Activated CD4-positive, alpha-beta T cell treated with anti-CD3 and anti-CD28 coated beads, Interleukin-2, Interleukin-6, amounts not matched to agents 100 ng/mL and 50 ng/mL, durations not matched to agents 16 hours and 8 hours (primary cell): ENCODE measurements at places on chromosomes 13 and 19.

DNA sequence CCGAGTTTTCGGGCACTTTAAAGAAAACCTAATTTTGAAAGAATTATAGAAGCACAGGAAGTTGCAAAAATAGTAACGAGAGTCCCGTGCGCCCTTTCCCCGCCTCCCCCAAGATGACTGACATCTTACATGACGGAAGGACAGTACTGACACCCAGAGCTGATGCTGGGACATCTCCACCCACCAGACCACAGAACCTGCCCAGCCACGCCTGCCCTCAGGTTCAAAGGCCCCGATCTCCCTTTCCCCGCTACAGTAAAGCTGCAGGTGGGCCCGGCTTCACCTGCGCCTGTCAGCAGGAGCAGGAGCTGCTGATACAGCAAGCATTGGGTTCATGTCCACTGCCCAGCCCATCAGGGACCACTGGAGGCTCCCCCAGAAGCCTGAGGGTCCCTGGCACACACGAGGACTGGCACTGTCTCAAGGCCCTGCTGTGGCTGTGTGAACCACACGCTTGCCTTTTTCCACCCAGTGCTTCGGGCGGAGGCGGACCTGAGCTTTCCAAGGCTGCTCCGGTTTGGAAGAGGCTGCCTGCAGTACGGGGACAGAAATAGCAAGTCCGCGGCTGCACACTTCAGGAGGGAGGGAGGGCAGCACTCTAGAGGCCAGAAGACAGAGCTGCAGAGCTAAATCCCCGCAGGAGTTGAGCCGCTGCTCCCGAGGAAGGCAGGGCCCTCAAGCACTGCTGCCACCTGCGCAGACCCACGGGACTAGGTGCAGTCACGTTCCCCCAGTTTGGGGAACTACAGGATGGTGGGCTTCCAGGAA, 8.7 kb downstream of the MAP2K2 start:
- DNase-seq: peak; percentile 71

DNA sequence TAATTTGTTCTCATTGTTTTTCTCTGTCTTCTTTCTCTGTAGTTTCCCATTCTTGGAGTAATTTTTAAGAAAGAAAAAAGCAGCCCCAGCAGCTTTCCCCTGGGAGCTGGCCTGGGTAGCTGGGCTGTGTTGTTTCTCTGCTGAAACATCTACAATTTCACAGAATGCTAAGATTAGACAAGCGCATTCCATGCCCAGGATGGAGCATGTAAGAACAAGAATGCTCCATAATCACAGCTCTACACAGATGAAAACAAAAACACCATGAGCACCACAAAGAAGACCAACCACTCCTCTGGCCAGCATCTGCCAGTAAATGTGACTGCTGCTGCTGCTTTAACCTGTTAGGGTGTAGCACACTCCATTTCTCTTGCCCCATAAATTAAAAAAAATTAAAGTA, 239.2 kb upstream of the SLITRK1 start:
- DNase-seq: no peak

DNA sequence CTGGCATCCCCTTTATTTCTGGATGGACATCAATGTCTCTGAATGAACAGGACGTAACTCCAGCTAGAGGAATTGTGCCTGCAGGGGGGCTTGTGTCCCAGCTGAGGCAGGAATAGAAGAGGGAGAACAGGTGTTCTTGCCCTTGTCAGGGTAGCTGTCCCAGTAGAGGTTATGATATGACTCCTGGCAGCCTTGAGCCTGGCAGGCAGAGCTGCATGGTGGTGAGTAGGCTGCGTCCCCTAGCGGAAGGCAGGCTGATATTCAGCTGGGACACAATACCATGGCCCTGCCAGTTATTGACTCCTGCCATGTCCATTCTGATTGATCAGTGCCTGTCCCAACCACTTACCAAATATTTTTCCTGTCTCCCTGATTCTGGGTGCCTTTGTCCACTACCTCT, 197.2 kb downstream of the RAP2A start:
- DNase-seq: peak; percentile 2

GRCh38 chr19:45376045-45376724, 5.8 kb upstream of the ERCC2 start:
- no peak for DNase-seq

DNA sequence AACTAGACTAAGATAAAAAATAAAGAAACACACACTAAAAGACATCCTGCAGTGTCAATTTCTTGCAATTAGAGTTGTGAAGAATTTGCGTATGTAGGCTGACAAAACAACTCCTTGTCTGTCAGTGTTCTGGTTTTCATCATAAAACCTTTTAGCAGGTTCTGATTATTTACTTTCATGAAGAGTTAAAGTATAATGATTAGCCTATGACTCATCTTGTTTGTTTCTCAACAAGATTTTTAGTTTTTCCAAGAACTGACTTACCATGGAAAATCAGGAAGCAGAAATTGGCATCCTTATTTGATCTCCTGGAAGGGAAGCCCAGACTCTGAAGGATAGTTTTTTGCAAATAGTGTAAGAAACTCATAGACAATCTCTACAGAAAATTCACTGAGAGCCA, 848.7 kb upstream of the PCDH9 start:
- DNase-seq: no peak

DNA sequence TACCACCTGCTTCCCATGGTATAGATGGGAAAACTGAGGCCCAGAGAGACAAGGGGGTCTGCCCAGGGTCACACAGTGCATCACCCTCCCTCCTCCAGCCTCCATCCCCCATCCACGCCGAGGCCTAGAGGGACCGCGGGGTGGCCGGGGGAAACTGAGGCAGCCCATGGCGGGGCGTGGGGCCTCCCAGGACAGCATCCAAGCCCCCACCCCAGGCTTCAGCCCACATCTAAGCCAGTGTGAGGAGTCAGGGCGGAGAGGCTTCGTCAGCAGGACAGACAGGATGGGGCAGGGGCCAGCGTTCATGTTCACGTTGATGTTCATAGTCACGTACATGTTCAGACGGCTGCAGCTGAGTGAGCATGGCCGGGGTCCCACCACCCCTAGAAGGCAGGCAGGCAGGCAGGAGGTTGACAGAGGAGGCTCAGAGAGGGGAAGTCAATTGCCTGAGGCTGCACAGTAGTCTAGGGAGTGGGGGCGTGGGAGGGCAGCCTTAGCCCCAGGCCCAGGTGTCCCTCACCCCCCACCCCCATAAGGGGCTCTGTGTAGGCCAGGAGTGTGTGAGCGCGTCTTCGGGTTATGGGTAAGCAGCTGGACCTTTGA, 23.3 kb downstream of the SMIM24 start:
- no peak for DNase-seq

DNA sequence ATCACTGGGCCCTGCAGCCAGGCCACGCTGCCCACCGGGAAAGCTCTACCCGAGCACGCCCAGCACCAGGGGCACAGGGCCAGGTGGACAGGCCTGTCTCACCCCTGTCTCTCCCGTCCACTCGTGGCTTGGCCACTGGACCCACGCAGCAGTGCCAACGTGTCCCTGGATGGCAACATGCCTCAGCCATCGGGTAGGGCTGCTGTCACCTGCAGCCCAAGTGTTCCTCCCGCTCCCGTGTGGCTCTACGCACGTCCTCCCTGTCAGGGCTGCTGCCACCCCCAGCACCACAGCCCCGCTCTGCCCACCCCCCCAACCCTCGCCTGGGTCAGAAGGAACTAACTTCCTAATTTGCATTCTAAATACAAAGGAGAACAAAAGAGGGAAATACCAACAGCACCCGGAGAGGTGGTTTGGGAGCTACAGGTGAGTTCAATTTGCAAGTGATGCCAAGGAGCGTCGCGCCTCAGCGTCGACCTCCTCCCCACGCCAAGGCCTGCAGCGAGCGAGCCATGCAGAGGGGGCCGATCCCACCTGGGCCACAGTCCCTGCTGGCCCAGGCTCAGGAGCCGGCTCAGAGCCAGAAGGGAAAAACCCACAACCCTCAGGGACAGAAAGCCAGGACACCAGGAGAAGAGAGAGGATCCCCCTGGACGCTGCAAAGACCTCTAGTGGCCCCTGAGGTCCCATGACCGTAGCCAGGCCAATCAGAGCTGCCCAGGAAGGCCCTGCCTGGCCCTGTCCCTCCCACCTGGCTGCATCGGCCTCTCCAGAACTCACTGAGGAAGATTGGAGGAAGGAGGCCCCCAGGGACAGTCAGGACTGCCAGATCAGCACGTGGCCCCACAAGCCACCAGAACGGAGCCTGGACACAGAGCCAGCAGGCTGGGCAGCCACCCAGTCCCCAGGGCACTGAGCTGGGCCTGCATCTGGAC, 128.4 kb upstream of the SPACA7 start:
- no peak for DNase-seq

DNA sequence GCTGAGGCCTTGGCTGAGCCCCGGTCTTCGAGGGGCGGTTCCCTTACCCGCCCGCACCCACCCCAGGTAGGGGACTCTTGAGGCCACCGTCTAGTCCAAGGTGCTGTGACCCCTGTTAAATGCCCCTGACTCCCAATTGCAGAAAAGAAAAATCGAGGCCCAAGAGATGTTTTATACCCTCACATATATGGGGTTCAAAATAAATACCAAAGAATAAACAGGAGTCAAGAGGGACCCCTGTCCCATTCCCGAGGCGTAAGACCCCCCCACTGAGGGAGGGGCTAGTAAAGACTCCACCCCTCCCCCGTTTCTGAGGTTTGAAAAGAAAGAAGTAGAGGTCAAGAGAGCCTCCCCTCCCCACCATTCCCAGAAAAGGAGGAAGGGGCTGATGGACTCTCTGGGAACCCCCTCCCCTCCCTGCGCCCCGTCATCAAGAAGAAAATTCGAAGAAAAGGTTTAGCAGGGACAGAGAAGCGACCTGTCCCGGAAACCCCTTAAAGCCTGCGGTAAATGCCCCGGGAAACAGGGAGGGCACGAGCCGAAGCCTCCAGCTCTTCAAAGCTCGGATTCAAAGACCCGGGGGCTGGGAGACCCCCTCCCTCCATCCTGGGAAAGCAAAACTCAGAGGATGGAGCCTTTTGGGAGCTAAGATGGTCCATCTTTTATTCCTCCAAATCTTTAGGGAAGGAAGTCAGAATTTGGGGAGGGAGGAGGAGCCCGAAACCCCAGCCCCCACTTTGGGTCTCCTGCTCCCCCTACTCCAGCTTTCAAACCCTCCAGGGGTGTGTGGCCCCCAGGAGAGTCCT, 755 bp upstream of the RAB3A start:
- DNase-seq: no peak

GRCh38 chr13:51532736-51533197, 51.5 kb upstream of the WDFY2 start:
- peak; percentile 27 for DNase-seq
